ENCODE measurements at places on chromosomes 13 and 19.
A peak's percentile ranks its signal among the peaks of the same experiment; 100 is the strongest.

GRCh38 chr13:33034882-33035520, 18.8 kb downstream of the KL start:
- DNase-seq = no peak
- H3K4me3 ChIP-seq = no peak overlapping the region
- no peaks in the 10 kb centered on the region for H3K36me3 ChIP-seq
- H3K4me1 ChIP-seq = no peaks in the 10 kb centered on the region
- no peaks in the 10 kb centered on the region for H3K27me3 ChIP-seq
- H3K27ac ChIP-seq = no peak overlapping the region

DNA sequence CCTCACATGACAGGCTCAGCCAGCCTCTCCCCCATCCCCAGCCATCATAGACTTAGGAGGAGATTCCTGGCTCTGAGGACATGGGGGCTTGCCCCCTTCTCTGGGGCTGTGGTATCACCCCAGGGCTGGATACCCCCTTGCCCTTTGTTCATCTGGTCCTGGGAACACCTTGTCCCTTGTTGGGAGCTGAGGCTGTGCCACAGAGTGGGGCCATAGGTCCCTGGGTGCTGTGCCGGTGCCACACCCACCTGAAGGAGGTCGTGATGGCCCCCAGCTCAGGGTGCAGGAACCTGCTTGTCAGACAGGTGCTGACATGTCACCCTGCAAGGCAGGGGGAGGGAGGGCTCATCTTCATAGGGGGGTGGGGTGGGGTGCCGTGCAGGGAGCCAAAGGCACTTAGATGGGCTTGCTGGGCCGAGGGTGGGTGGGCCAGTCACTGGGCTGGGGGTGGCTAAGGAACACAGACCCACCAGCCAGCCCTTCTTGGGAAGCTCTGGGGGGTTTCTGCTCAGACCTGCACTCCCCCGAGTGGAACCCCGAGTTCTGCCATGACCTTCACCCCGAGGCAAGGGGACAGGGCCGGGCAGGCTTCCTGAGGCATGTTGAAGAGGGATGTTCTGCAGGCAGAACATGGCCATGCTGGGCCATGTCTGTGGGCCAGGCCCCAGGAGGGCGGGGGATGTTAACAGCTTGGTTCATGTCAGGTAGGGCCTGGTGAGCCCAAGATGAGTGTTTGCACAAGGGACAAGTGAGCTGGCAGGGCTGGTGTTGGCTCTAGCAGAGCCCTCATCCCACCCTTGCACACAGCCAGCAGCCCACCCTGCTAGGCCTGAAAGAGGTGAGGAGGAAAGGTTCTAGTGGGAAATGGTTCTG, 28.0 kb downstream of the TSSK6 start:
- H3K27me3 ChIP-seq = no peaks in the 10 kb centered on the region
- H3K4me1 ChIP-seq = peaks cover 9% of the 10 kb centered on the region
- peaks cover 28% of the 10 kb centered on the region for H3K36me3 ChIP-seq

DNA sequence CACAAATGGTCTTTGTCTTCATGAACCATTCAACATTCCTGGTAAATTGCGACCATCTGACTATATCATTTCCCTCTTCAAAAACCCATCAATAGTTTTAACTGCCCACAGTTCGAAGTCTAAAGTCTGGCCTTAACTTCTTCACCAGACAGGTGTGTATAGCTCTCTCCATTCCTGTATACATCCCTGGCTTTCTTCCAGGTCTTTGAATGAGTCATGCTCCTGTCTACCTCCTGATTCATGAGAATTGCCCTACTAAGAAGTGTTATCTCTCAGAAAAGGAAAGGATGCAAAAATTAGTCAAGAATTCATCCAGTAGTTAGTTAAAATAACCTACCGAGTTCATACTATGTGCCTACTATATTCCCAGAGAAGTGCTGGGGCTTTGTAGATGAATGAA, 225.0 kb downstream of the TBC1D4 start:
- H3K4me3 ChIP-seq = no peak overlapping the region
- H3K27ac ChIP-seq = no peak overlapping the region
- H3K4me1 ChIP-seq = no peaks in the 10 kb centered on the region
- H3K36me3 ChIP-seq = no peaks in the 10 kb centered on the region
- H3K27me3 ChIP-seq = no peaks in the 10 kb centered on the region

- H3K27me3 ChIP-seq = no peaks in the 10 kb centered on the region
- H3K4me3 ChIP-seq = peak within 1 kb of the TSS; percentile 93
- no peaks in the 10 kb centered on the region for H3K4me1 ChIP-seq
- H3K27ac ChIP-seq = no peak within 1 kb of the TSS
- DNase-seq = peak; percentile 99
Observed at GRCh38 chr13:48532506-48533499, at the start of gene RCBTB2. RCBTB2 (minus strand) TSS chr13:48533080; CDS start chr13:48521939, 11,141 bp downstream.

DNA sequence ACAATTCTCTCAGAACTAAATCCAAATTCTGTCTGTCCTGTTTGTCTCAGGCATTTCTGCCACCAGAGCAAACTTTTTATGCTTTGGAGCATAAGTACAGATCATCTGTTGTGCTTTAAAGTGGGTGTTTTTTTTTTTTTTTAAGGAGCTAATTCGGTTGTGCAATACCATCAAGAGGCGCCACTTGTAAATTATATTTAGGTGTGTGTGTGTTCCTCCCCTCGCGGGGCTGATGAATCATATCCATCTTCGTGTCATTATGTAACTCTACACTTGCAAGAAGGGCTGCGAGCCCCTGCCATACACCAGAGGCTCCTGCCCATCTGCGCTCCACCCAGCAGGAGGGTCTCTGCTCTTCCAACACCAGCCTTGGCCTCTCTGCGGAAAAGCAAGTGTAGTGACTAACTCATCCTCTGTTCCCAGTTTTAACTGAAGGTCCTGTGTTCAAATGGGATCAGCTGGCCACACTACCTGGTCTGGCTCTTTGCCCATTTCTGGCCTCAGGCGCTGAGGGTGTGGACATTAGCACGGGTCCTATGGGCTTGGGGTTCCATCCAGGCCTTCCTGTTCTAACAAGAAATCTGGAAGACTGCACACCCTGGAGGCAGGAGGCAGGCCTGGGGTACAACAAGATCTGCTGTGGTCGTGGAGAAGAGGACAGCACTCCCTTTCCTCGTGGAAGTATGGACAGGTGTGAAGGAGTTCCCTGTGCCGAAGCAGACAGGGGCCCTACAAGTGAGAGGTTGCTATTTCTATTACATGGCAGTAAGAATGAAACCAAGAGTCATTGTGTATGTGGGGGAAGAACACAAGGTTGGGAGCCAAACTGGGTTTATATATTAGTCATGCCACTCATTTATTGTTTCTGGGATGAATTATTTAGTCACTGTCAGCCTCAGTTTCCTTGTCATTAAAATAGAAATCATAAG, 96.1 kb upstream of the MBNL2 start:
- H3K4me1 ChIP-seq = peaks cover 2% of the 10 kb centered on the region
- no peaks in the 10 kb centered on the region for H3K27me3 ChIP-seq
- H3K4me3 ChIP-seq = no peak overlapping the region
- DNase-seq = no peak
- no peak overlapping the region for H3K27ac ChIP-seq

DNA sequence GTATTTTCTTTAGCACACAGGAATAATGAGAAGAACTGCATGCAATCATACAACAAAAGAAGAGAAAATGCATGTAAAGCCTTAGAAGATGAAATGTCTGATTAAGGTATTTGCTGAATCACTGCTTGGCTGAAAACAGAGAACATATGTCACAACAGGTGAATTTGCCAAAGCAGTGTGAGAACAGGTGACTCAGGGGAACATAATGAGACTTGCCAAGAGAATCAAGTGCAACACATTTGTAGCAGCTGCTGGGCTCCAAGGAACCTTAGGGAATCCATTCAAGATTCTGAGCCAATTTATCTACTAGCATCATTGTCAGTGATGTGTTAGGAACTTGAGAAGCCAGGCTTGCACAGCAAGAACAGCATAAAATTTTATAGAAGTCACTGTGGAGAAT, 273.1 kb downstream of the PCDH20 start:
- peaks cover 4% of the 10 kb centered on the region for H3K36me3 ChIP-seq
- H3K4me3 ChIP-seq = no peak overlapping the region
- no peaks in the 10 kb centered on the region for H3K4me1 ChIP-seq
- DNase-seq = no peak
- H3K27ac ChIP-seq = no peak overlapping the region
- no peaks in the 10 kb centered on the region for H3K27me3 ChIP-seq

DNA sequence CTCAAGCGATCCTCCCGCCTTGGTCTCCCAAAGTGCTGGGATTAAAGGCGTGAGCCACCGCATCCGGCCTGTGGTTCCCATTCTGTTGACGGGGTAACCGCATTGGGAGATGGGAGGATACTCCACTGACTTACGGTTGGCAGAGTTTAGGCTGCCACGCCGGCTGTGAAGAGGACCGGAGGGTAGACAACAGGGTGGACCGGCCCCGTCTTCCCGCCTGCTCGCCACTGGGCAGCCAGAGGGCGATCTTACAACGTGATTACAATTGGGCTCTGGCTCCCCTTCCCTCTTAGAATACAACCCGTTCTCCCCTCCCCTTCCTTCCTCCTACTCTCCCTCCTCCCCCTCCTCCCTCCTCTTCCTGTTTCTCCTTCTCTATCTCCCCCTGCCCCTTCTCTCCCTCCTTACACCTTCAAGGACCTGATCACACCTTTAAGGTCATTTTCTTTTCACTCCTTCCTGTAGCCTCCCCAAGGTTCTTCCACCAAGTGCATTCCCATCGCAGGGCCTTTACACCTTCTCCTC, 957 bp upstream of the CCDC194 start:
- H3K4me3 ChIP-seq = peak overlapping the region; percentile 58
- no peak overlapping the region for H3K27ac ChIP-seq
- peak; percentile 86 for DNase-seq
- peaks cover 5% of the 10 kb centered on the region for H3K36me3 ChIP-seq
- no peaks in the 10 kb centered on the region for H3K4me1 ChIP-seq
- no peaks in the 10 kb centered on the region for H3K27me3 ChIP-seq
